Activated CD4-positive, alpha-beta T cell treated with anti-CD3 and anti-CD28 coated beads, Interleukin-2, amount 10 ng/mL, durations not matched to agents 7 days and 5 days (primary cell): ENCODE measurements at places on chromosomes 13 and 19.
A peak's percentile ranks its signal among the peaks of the same experiment; 100 is the strongest.

- peak; percentile 67 for DNase-seq
Measured at GRCh38 chr19:49422407-49423070, 702 bp downstream of the PTH2 start.

DNA sequence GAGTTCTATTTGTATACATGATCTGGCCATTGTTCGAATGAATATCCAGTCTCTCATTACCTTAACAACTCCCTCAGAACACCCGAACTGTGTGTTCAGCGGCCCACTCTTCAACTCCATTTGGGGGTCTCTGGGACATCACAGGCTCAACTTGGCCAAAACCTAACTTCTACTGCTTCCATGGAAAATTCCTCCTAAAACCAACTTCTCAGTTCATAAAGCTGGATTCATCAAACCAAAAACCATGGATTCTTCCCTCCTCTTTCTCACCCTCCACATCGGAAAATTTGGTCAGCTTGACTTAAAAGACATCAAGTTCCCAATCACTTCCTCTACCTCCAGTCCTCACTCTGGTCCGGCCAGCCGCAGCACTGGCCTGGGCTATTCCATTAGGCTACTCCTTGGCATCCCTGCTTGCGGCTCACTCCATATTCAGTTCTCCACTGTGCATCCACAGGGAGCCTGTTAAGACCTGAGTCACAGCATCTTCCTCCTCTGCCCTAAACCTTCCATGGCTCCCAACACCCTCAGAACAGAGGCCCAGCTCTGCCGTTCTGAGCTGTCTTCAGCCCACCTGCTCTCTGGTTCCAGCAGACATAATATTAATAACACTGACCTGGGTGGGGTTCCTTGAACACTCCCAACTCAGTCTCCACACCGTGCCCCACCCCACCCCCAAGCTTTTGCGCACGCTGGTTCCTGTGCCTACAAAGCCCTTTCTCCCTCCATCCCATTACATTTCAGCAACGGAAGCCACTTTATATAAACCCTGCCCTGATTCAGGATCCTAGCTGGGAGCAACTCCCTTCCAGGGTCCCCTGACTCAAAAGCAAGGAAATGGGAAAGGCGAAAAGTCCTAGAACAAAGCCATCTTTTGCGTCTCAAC is 1.1 kb downstream of the ZNF792 start:
- no peak for DNase-seq

DNA sequence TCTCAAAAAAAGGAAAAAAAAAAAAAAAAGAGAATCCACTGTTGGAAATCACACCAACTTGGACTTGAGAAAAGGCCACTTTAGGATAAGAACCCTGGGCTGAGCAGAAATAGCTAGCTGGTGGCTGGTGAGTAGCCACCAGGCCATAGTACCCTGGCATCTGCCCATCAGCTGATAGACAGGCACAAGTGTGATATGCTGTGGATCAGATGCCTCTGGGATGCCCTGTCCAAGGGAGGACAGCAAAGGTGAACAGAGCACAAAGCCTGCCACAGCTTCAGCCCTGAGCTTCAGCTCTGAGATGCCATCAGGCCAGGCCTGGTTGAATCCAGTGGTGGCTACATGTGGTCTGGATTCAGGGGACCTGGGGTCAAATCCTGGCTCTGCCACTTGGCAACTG is 8.7 kb downstream of the SIRT2 start:
- no peak for DNase-seq

GRCh38 chr13:93955904-93956303 is 523.6 kb downstream of the DCT start:
- DNase-seq = no peak

GRCh38 chr19:58538257-58539168 is 5.4 kb upstream of the TRIM28 start:
- DNase-seq = peak; percentile 56

DNA sequence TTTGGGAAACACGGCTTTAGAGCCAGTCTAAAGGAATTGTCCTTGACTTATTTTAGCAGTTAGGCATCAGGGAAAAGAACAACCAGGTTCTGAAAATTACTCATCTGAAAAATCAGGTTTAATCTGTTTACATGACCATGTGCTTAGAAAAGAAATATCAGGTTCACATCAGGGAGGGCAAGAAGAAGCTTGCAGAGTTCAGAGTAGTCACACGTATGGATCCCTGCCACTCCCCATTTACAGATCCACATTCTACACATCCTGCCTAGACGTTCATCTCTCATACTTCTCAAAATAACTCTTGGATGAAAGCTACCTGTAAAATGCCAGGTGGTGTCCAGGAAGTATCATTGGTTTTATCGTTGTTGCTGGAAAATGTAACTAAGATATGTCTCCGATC is 14.0 kb upstream of the PHF11 start:
- DNase-seq = no peak

- DNase-seq = no peak
Measured at GRCh38 chr13:33994198-33994597, 176.2 kb downstream of the RFC3 start.

DNA sequence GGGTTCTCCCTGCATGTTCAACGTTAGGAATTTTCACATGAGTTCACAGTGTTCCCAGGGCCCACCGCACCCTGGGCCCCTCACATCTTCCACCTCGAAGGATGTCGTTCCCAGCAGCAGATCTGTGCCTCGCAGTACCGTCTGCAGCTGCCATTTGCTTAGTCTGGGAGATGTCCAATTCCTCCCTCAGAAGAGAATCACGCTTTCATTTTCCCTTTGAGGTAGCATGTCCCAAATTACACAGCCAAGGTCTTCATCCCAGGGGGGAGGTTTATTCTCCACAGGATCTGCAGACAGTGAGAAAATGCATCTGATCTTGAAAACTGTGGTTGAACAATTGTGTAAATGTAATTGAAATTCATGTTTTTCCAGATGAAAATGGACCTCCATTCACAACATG is 150.2 kb downstream of the DCT start:
- DNase-seq = no peak

DNA sequence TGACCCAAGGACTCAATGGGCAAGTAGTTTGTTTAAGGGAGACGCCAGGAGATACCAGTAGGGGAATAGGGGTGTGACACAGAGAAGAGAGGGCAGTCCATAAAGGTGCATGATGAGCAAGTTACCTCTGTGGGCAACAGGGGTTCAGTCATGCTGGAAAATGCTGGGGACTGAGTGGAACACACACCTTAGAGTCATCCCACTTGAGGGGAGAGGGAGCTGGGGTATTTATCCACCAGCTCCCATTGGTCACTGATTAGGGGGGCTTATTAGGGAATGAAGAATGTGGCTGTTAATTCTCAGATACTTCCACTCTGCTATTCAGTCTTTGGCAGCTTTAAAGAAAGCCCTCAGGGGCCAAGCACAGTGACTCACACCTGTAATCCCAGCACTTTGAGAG is 67.5 kb upstream of the MRI1 start:
- no peak for DNase-seq

DNA sequence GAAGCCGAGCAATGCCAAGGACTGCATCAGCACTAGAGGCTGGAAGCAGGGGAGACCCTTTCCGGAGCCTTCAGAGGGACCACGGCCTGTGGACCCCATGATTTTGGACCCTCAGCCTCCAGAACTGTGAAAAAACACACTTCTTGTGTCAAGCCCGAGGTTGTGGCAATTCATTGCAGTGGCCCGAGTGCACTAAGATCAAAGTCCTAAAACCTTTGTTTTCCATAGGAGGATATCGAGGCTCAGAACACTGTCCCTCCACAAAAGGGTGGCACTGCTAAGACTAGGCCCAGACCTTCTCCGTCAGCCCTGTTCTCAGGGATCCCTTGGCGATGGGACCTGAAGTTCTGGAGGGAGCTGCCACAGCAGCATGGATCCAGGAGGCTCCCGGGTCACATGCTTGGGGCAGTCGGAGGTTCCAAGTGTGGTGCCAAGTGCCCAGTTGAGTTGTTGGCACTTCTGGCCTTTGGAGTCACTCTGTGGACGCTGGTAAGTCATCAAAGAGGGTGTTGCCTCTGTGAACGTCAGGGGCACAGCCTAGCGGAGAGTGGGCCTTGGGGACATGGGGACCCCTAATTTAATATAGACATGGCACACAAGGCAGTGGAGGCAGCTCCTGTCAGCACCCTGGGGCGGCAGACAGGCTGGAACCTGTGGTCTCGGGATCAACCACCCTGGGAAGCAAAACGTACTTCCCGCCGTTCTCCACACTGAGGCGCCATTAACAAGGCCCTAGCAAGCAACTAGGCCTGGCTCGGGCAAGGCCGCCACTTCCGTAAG is 199.2 kb downstream of the COL4A1 start:
- no peak for DNase-seq

DNA sequence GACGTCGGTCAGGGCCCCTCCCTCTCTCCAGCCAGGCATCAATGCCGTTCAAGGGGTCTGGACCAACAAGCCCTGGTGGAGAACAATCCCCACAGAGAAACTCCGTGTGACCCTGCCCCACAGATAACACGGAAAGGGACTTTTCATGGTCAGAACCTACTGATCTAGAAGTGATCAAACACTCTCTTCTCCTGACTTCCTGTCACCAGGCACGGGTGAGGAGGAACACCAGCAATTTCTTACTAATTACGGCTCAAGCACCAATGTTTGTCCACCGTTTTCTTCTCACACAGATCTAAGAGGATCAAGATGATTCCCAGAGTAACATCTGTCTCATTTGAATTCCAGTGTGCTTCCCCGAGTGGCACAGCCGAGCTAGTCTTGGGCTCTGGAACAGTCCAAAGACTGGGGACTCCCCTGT is 11.8 kb downstream of the RASA3 start:
- no peak for DNase-seq

DNA sequence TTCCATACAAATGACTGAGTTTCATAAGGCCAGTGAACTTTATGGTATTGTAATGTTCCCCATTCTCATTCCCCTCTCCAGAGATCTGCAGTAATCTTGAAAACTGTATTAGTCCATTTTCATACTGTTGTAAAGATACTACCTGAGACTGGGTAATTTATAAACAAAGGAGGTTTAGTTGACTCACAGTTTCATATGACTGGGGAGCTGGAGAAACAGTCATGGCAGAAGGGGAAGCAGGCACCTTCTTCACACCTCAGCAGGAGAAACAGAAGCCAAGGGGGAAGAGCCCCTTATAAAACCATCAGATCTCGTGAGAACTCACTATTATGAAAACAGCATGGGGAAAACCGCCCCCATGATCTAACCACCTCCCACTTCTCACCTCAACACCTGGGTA is 318.7 kb upstream of the KLF12 start:
- DNase-seq = no peak

DNA sequence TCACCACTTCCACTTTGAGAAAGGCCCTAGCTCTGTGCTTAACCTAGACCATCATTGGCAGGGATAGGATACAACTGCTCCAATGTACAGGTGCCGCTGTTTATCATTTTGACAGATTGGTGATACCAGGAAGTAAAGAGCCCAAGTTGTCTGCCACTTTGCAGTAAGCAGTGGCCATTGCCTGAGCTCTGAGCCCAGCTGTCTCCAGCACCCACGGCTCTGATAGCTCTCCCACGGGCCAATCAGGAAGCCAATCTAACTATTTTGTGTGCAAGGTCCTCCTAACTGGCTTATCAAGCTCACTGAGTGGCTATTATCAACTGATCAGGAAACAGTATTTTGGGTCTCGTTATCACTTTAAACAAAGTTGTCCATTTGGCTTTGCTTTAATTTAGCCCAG is 181.1 kb downstream of the DCT start:
- no peak for DNase-seq

- no peak for DNase-seq
Measured at GRCh38 chr13:90402102-90402501, 945.4 kb upstream of the MIR17HG start.

DNA sequence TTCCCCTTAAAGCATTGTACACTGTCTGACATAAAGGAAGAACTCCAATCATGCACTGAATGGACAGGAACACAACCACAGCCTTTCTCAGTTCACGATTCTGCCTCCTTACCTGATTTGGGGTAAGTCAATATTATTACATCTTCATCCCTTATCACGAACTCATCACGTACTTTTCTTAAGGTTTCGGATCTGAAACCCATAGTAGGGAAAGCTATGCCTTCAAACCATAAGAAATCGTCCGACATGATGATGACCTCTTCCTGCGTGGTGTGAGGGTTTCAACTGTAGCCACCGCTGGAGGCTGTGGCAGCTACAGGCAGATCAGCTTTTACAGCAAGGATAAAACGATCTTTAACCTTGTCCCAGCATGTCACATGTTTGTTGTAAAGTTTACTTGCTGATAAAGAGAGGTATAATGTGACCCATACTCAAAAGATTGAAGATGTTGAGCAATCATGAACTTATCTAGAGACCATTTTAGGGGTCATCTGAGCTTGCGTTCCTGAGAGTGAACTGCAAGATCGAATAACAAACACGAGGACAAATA is at the start of gene SULT2A1:
TSS of gene SULT2A1 (minus strand) at position 306 of the 550 bp plus-strand sequence. CDS start at position 248, 58 bp downstream.
- DNase-seq = no peak

- DNase-seq = no peak
Measured at GRCh38 chr19:28977826-28978225, 235.1 kb downstream of the UQCRFS1 start.

DNA sequence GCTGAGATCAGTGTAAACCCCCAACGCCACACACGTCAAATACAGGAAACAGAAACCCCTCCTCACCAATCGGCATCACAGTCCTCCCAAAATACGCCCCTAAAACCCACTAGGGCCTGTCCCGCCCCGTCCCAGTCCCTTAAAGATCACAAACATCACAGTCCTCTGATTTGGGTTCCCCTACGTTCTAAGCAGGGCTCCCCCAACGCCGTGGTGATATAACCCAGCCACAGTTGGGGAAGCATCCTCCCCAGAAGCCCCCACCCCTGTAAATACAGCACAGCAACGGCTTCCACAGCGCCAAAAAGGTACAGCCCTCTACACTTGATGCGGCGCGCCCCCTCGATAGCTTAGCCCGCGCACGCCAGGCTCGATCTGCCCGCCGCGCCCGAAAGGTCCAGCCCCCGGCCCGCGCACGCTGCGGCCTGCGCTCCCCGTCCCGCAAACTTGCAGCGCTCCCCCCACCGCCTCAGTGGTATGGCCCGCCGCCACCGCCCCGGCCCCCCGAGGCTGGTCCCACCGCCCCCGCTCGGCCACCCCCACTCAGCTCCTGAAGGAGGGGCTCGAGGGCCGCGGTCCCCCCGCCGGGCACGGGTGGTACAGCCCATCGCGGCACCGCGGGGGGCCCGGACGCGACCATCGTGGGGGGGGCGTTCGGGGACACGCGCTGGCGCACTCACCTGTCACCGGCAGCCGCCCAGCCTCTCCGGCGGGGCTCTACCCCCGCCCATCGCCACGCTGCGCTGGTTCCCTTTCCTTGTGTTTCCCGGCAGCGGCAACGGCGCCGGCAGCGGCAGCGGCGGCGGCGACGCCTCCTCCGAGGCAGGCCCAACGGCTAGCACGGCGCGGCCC is at the start of gene AKT2:
TSS of gene AKT2 (minus strand) at position 845 of the 852 bp plus-strand sequence. CDS start 20,078 bp downstream, outside the sequence.
- DNase-seq = peak; percentile 67

DNA sequence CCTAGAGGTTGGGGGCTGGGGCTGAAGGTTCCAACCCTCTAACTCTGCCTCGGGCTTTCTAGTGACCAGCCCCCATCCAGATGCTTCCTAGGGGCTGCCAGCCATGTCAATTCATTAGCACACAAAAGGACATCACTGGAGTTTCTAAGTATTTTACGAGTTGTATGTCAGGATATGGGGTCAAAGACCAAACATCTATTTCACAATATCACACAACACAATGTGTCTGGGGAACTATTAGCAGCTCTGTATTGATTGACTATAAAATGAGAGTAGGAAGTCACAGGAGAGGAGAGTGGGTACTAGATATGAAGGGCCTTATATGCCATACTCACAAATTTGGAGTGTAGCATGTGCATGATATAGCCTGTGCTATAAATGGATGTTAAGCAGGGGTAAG is 42.1 kb downstream of the LPAR6 start:
- no peak for DNase-seq

GRCh38 chr19:3302755-3303154 is 63.6 kb upstream of the NFIC start:
- DNase-seq = no peak
